Right ventricle myocardium inferior (tissue), 1 donor: ENCODE measurements at places on chromosomes 11 and 22.

GRCh38 chr11:131483453-131483852, 113.0 kb downstream of the NTM start:
- DNase-seq: no peak

DNA sequence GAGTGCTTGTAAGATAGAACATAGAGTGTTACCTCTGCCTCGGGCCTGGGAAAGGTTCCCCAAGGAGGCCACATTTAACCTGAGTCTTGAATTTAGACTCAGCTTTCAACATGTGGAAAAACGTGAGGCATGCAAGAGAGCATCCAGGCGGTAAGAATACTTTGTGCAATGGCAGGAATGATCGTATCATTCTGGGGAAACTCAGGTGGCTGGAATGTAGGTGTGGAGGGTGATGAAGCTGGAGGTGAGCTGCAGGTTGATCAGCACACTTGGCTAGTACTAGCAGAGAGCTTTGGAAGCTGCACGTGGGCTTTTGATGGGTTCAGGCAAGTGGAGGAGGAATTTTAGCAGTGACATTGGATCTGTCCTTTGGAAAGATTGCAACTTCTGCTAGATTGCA, 270.3 kb upstream of the RAG2 start:
- no peak for DNase-seq

DNA sequence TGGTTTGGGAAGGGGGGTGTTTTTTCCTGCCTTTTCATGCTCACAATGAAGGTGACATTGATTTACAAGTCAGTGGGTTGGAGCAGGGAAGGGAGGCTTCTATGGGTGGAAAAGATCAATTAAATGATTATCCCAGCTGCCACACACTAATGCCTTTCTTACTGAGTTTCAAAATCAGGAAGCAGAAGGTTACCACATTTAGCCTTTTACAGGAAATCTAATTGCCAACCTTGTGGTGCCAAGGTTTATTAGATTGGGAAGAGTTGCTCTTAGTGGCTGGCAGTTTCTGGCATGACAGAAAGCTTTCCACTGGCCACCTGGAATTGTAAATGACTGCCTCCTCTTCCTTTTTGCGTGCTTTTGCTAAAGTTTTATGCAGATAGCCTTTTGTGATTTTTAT, 98.7 kb downstream of the NAV2 start:
- DNase-seq: no peak

GRCh38 chr11:44651535-44652155, 75.1 kb upstream of the TSPAN18 start:
- no peak for DNase-seq

- DNase-seq: no peak
Observed at GRCh38 chr11:123718063-123718462, 23.4 kb downstream of the ZNF202 start.

DNA sequence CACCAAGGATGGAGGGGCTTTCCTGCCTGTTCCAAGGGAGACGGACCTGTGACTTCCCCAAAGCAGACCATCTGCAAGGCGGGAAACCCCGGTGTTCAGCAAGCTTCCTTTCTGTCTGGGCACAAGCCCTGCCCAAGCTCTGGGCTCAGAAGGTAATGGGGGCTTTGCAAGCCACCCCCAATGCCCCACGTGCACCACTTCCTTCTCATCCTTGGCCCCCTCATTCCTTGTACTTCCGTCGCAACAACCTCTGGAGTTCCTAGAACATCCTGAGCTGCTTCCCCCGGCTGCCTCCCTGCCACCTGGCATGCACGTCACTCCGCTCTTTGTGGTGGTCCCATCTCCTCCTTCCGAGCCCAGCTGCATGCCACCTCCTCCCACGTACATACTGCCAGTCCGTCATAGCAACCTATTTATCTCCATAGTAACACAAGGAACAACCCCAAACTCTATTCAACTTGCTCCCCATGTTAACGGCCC, 3.9 kb downstream of the MYEOV start:
- peak; percentile 52 for DNase-seq

- peak; percentile 87 for DNase-seq
Observed at GRCh38 chr11:46295312-46296058, 18.0 kb downstream of the CREB3L1 start.

- DNase-seq: peak; percentile 80
Observed at GRCh38 chr11:78256962-78257361, 68.2 kb downstream of the USP35 start.

GRCh38 chr11:104968355-104968855, at the start of gene CASP4:
CASP4 (minus strand) TSS chr11:104968574; CDS start chr11:104968525, 49 bp downstream.
- no peak for DNase-seq

- DNase-seq: peak; percentile 4
Observed at GRCh38 chr11:73249853-73250783, 22.0 kb upstream of the P2RY6 start.

GRCh38 chr22:42964994-42965699, 49.8 kb downstream of the PACSIN2 start:
- no peak for DNase-seq

GRCh38 chr11:69819541-69820070, 390 bp upstream of the FGF3 start:
- DNase-seq: no peak

DNA sequence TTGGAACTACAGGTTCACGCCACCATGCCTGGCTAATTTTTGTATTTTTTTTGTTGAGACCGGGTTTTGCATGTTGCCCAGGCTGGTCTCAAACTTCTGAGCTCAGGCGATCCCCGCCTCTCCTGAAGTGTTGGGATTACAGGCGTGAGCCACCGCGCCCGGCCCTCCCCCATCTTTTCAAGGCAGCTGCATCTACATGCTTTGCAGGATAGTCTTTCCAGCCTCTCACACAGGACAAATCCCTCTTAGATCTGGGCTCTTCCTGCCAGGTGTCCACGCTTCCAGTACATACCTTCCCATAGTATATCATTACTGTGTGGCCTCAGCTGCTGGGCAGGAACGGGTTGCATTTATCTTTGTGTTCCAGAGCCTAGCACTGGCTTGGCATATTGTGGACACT, 49.7 kb downstream of the C11orf96 start:
- DNase-seq: no peak

- no peak for DNase-seq
Observed at GRCh38 chr22:31530823-31531195, 34.5 kb downstream of the SFI1 start.

DNA sequence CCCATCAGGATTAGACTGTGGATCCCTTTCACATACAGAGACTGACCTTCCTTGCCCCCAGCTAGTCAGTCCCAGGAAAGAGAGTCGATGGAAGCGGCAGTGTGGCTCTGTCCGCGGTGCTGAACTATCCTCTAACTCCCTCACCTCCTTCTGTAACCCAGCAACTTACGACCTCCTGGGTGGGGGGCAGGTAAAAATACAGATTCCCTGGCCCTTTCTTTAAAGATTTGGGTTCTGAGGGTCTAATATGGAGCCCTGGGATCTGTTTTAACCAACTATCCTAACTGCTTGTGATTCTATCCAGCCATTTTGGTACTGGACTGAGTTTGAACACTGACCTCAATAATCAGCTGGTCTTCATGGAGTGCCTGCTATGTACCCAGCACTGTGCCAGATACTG, 23.2 kb downstream of the MFNG start:
- DNase-seq: no peak

DNA sequence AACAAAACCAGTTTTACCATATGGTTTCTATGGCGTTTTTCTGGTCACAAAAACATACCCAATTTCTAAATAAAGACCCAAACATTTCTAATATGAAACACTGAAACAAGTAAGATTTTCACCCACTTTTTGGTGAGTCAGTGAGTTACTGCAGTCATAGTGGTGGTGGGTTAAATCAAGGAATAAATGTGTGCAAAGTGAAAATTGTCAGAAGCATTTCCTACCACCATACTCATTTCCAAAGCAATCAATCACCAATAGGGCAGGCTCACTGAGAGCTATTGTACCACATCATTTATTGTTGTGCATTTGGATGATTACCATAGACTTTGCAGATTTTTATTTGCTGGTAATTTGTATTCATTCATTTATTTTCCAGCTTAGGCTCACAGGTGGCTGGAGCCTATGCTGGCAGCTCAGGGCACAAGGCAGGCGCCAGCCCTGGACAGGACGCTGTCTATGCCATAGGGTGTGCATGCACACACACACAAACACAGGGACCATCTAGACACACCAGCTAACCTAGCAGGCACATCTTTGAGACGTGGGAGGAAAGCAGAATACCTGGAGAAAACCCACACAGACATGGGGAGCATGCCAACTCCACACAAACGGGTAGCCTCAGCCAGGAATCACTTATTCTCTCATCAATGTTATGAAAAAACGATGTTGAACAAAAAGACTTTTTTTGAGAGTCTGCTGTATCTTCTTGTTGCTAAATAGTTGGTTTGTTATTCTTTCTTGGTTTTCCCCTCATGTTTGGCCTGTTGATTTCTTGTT, 5.1 kb downstream of the FAM118B start:
- DNase-seq: no peak

DNA sequence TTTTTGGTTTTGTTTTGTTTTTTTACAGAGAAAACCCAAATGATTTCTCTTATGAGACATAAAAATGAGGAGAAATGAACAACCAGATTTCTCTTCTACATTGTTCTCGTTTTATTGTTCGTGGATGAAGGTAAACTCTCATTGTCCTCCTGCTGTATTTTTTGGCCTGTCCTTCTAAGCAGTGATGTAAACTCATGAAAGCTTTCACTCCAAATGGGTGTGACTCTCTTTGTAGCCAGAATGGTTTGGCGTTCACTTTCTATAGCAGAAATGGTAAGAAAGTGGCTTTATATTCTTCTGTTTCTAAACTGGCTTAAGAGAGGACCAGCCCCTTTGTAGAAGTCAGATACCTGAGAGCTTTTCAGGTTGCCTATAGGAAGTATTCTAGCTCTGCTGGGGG, 15.5 kb upstream of the BMAL1 start:
- no peak for DNase-seq

GRCh38 chr22:46289244-46289891, 7.3 kb upstream of the GTSE1 start:
- DNase-seq: no peak

DNA sequence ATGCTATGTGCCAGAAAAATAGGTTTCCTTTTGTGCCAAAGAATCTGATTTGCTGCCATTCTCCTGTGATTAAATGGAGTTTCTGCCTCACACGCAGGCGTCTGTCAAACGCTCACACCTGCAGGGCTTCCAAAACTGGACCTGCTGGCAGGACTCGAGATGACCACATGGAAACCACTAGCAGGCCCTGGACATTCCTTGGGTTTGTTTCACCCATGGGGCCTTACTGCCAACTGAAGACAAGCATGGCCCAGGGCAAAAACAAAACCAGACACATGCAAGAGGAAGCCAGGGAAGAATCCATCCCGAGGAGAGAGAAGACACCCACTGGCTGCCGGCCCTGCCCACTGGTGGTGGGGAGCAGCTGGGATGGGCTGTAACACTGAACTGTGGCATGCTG, 55.9 kb upstream of the MN1 start:
- no peak for DNase-seq
